Posterior cingulate gyrus (tissue), 11 donors: ENCODE measurements at places on chromosomes 3 and 15.

GRCh38 chr3:100419406-100419805 is 18.1 kb downstream of the LNP1 start:
- no peak for DNase-seq

DNA sequence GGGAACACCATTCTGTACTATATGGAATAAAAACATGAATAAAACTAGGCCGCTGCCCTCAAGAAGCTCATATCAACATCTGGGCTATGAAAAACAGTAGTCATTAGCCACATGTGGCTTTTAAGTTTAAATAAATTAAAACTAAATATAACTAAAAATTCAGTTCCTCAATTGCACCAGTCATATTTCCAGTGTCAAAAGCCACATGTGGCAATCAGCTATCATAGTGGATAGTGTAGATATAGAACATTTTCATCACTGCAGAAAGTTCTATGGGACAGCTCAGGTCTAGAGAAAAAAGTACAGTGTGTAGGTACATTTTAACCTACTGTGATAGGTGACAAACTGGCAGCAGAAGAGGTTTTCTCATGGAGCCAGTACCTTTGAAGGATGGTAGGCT is 261.4 kb downstream of the FOXP1 start:
- no peak for DNase-seq

DNA sequence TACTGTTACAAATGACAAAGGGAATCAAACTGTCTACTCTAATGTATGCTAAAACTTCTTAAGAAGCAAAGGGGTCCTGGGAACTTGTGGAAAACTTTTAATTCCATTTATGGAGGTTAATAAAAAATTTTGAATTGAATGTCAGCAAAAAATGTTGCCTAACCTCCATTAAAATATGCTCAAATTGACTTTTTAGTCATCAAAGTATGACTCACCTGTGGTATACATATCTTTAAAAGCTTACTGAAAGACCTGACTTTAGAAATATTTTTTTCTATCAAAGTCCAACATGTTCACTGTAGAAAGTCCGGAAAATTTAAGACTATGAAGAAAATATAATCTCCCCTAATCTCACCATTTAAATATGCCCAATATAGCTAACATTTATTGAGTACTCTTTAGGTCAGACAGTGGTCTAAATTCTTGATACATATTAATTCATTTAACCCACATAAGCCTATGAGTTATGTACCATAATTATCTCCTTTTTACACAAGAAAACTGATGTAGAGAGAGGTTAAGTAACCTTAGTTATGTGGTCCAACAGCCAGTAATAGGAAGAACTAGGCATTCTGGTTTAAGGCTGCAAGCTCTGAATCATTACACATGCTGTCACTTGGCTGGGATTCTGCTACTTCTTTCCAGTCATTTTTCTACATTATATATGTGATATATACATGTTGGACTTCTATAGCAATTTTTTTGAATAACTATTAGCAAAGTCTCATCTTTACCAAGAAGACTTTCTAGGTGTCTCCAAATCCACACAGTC is 83.6 kb downstream of the PDZRN3 start:
- DNase-seq, result no peak

- no peak for DNase-seq
Observed at GRCh38 chr3:169827712-169828111, 15.0 kb upstream of the LRRC34 start.

DNA sequence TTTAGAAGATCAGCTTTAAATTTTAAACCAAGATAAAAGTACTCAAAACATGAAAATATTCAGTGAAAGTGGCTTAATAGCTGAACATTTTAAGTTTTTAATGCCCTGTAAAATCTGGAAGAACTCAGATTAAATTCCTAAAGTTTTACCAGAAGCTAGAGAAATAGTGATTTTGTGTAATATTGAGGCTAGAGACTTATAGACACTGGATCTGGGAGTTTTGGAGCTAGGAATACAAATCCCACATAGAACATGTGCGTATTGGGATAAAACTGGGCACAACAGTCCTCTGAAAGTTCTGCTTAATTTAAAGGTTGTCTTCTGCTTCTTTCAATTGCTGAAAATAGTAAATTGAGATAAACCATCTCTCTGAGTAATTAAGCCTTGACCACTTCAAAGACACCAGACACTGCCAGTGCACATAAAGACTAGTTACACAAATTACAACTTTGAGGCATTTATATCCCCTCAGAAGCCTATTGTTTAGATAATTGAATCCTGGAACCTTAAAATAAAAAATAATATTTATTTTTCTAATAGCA is 1382.5 kb downstream of the OTOL1 start:
- no peak for DNase-seq

DNA sequence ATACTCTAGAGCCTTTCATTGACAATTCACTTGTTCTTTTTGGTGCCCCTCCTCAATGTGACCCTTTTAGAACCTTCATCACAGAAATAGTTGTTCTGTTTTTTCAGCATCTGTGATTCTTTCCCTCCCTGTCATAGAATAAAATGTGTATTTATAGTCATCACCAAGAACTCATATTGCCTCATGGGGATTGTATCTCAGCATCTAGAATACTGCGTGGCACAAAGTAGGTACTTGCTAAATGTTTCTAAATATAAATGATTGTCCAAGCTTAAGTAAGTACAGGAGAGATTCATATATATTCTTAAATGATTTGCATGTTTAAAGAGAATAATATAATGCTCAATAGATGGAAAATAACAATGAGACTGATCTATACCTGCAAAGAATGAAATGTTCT is 190.1 kb downstream of the FNDC3B start:
- DNase-seq, result no peak
